Naive thymus-derived CD8-positive, alpha-beta T cell (primary cell): ENCODE measurements at places on chromosomes 11 and 22. TPM values are rescaled to one million over a fixed set of nuclear protein-coding genes. Genes with fewer than 3 reads are reported as not detected.

Gene RAC2
- polyA plus RNA-seq, result 1,110 TPM

- peaks cover 36% of the 10 kb centered on the region for H3K27me3 ChIP-seq
- no peak overlapping the region for H3K4me3 ChIP-seq
- no peak for DNase-seq
- no peak overlapping the region for H3K27ac ChIP-seq
- H3K4me1 ChIP-seq, result no peaks in the 10 kb centered on the region
- H3K36me3 ChIP-seq, result no peaks in the 10 kb centered on the region
These were observed 9.5 kb upstream of the PKNOX2 start for GRCh38 chr11:125155100-125155444.

DNA sequence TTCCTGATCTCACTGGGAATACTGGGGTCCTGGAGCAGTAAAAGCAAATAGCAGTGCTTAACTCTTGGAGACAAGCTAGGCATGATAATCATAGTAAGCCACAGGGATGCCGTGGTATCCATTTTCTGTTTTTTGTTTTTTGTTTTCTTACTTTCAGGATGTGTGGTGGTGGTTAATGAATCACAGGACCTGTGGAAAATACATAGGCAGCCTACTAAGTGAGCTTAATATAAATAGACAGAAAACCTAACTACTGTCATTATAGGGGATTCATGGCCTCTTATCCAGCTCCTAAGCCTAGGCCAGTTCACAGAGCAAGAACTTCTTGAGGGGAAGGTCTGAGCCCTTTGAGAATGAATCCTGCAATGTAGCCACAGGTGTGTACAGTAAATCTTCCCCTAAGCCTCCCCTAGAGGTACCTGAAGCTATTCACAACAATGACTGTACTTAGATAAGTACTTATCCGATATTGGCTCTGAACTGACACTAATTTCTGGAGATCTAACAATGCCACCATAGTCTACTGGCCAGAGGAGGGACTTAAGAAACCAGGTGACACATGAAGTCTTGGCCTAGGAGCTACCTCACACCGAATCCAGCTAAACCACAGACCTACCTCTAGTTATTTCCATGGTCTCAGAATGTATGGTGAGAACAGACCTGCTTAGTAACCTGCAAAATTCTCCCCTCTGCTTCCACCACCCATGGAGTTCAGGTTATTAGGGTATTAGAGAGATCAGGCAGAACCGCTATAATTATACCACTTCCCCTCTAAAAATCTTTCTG, 83.6 kb downstream of the ENTHD1 start:
- no peak overlapping the region for H3K4me3 ChIP-seq
- peaks cover 5% of the 10 kb centered on the region for H3K27me3 ChIP-seq
- H3K27ac ChIP-seq, result no peak overlapping the region
- no peaks in the 10 kb centered on the region for H3K36me3 ChIP-seq
- no peak for DNase-seq

Gene RANGAP1
- polyA plus RNA-seq, result 30.1 TPM

DNA sequence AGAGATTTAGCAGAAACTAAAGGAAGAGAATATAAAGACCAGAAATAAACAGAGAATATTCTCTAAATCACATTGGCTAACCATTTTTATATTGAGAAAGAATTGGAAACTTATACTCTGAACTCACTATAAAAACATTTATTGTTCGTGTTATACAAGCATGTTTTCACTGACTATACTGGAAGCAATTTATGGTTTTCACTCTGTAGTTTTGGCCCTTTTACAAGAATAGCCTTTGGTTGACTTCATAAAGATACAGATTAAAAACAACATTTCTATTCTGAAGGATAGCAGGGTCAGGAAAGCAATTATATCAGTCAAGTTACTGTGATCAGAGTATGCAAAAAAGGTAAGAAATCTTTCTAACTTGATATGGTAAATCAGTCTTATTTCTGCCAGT, 965.7 kb upstream of the FAT3 start:
- no peak overlapping the region for H3K4me3 ChIP-seq
- no peaks in the 10 kb centered on the region for H3K27me3 ChIP-seq
- H3K36me3 ChIP-seq, result no peaks in the 10 kb centered on the region
- DNase-seq, result no peak
- no peak overlapping the region for H3K27ac ChIP-seq

Gene HBG2
- polyA plus RNA-seq, result not detected

GRCh38 chr11:128470081-128470480, 117.3 kb downstream of the ETS1 start:
- DNase-seq, result peak; percentile 52
- peaks cover 71% of the 10 kb centered on the region for H3K36me3 ChIP-seq
- H3K4me1 ChIP-seq, result peaks cover 94% of the 10 kb centered on the region
- no peaks in the 10 kb centered on the region for H3K27me3 ChIP-seq
- peak overlapping the region; percentile 85 for H3K4me3 ChIP-seq
- peak overlapping the region; percentile 99 for H3K27ac ChIP-seq

DNA sequence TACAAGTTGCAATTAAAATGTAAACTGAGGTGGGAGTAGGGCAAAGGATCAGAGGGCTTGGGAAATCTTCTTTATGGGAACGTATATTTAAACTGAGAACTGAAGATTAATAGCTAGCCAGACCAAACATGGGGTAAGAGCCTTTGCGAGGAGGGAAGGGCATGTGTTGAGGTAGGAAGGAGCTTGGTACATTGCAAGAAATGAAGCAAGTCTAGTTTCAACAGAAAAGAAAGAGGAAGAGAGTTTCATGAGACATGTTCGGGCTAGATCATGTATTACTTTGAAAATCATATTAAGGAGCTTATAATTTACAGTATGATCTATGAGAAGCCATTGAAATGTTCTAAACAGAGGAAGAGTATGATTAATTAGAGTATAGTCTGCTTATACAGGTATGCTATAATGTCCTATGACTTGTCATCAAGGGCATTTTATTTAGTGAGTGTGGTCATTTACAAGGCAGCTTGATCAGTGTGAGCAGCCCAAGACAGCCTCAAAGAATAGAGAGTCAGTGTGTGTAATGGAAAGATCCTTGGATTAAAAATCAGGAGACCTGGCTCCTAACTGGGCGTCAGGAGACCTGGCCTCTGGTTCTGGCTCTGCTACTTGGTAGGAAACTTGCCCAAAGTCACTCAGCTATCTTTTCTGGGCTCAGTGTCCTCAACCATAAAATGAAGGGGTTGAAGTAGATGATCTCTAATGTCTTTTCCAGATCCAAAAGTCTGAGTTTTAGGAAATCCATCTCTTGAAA, 10.9 kb downstream of the GAS2 start:
- H3K27ac ChIP-seq, result no peak overlapping the region
- H3K4me3 ChIP-seq, result no peak overlapping the region
- H3K36me3 ChIP-seq, result no peaks in the 10 kb centered on the region
- no peaks in the 10 kb centered on the region for H3K4me1 ChIP-seq

Gene MFRP
- not detected for polyA plus RNA-seq

- H3K36me3 ChIP-seq, result peaks cover 13% of the 10 kb centered on the region
- H3K27ac ChIP-seq, result peak overlapping the region; percentile 65
- DNase-seq, result no peak
These were observed 25.0 kb downstream of the ARRB1 start for GRCh38 chr11:75326439-75326810.

Gene PNPLA5
- not detected for polyA plus RNA-seq

- no peaks in the 10 kb centered on the region for H3K36me3 ChIP-seq
- H3K4me1 ChIP-seq, result peaks cover 56% of the 10 kb centered on the region
- H3K27me3 ChIP-seq, result peaks cover 3% of the 10 kb centered on the region
These were observed 1.8 kb downstream of the SYTL2 start for GRCh38 chr11:85809191-85809590.

Gene EXPH5
- 0.82 TPM for polyA plus RNA-seq

GRCh38 chr11:126026579-126026978, 36.1 kb downstream of the CDON start:
- DNase-seq, result no peak
- no peak overlapping the region for H3K4me3 ChIP-seq
- H3K36me3 ChIP-seq, result no peaks in the 10 kb centered on the region
- no peaks in the 10 kb centered on the region for H3K4me1 ChIP-seq

- no peaks in the 10 kb centered on the region for H3K27me3 ChIP-seq
- H3K36me3 ChIP-seq, result peaks cover 50% of the 10 kb centered on the region
- no peak for DNase-seq
- peak overlapping the region; percentile 72 for H3K4me3 ChIP-seq
- peak overlapping the region; percentile 83 for H3K27ac ChIP-seq
These were observed 11.1 kb downstream of the PPP6R3 start for GRCh38 chr11:68471360-68472340.

Gene EFCAB6
- polyA plus RNA-seq, result not detected

DNA sequence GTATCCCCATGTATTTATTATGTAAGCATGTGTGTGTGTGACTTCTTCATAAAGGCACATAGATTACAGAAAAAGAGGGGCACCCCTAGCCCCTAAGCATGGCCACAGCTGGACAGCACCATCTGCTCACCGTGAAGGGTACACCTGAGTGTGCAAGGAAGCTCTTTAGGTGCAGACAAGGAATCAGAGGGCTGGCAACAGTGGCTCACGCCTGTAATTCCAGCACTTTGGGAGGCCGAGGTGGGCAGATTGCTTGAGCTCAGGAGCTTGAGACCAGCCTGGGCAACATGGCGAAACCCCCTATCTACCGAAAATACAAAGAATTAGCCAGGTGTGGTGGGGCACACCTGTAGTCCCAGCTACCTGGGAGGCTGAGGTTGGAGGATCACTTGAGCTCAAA, 56.3 kb downstream of the DGCR2 start:
- peaks cover 14% of the 10 kb centered on the region for H3K36me3 ChIP-seq
- no peak overlapping the region for H3K27ac ChIP-seq
- H3K4me1 ChIP-seq, result peaks cover 14% of the 10 kb centered on the region
- no peaks in the 10 kb centered on the region for H3K27me3 ChIP-seq

Gene OR52K1
- polyA plus RNA-seq, result not detected

Gene CDC42BPG
- polyA plus RNA-seq, result 0.13 TPM

Gene ANO5
- 0.02 TPM for polyA plus RNA-seq

Gene BAIAP2L2
- not detected for polyA plus RNA-seq

GRCh38 chr11:17407575-17407974, 19.1 kb upstream of the KCNJ11 start:
- H3K27ac ChIP-seq, result no peak overlapping the region
- no peak for DNase-seq
- no peaks in the 10 kb centered on the region for H3K36me3 ChIP-seq
- no peak overlapping the region for H3K4me3 ChIP-seq

DNA sequence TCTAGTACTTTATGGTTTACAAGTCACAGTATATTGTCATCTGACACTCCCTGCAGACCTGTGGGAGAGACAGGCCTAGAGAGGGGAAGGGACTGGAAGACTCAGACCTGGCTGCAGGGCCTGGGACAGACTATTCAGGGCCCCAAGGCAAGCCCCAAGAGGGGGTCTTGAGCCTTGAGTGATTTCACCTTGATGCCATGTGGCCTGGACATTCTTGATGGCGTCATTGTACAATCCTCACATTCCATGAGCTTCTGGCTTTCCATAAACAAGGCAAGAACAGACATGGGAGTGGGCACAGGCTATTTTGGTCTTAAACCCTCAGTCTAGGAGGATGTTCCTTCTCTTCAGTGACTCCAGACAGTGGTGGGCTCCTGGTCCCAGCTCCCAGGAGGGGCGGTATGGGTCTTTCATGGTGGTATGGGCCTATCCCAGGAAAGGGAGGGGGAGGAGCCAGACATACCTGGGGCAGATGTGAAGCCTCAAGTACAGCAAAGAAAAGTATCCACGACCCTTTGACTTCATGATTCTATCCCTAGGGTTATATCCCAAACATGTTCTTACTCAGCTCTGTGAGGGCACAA, 1.8 kb upstream of the TBC1D10A start:
- H3K27me3 ChIP-seq, result no peaks in the 10 kb centered on the region
- H3K27ac ChIP-seq, result peak overlapping the region; percentile 74
- no peak overlapping the region for H3K4me3 ChIP-seq
- no peak for DNase-seq

DNA sequence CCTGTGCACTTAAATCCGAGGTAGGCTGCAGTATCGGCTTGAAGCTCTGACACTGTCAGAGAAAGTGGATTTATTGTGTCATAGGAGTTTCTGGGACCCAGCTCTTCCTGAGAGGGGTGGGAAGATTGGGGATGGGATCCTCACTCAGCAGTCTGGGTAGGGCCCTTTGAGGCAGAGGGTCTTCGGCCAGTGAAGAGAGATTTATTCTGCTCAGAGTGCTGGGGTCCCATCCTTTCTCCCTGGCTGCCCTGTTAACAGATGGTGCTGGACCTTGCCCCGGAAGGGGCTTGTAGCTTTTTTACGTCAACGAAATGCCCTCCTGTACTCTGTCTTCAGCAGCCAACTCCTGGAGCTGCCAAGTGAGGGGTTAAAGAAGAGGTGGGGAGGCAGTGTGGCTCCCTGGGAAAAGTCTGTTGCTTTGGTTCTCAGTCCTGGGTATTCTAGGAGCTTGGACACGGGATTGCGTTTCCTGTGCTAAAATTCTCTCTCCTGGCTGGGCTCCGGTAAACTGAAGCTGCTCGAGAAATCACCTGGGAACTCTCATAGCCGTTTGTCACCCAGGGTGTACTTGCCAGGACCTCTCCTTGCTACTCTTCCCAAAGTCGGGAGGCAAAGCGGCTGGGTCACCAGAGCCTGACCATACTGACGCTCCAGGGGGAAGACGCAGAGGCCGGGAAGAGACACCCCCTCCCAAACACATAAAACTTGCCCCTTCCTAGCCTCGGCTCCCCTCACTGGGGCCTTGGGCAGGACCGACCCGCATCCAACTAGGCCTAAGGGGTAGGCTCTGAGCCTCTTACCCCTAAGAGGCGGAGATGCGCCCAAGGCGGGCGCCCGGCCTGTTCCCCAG, 806 bp upstream of the SMDT1 start:
- H3K36me3 ChIP-seq, result peaks cover 3% of the 10 kb centered on the region
- no peaks in the 10 kb centered on the region for H3K27me3 ChIP-seq
- H3K4me3 ChIP-seq, result peak overlapping the region; percentile 98
- H3K27ac ChIP-seq, result peak overlapping the region; percentile 99

DNA sequence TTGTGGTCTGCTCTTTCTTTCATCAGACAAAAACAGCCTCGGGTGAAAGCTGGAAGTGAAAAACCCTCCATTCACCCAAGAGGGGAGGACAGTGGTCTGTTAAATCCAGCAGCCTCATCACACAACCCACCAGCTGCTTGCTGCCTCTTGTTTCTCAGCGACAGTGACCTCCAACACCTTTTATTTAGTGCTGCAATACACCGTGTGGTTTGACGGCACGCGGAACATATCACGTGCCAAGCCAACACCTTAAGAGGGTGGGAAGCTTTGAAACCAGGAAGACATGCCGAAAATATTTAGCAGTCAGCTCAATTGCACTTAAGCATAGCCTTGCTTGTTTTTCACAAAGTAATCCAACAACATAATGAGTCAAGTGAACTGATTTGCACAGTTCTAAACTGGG, 39.8 kb upstream of the POGLUT3 start:
- no peaks in the 10 kb centered on the region for H3K27me3 ChIP-seq
- H3K27ac ChIP-seq, result no peak overlapping the region
- H3K4me1 ChIP-seq, result peaks cover 2% of the 10 kb centered on the region

Gene OR5T2
- polyA plus RNA-seq, result not detected

Gene SLC6A5
- not detected for polyA plus RNA-seq

GRCh38 chr11:11502263-11502861, 119.4 kb downstream of the GALNT18 start:
- no peak for DNase-seq
- peaks cover 13% of the 10 kb centered on the region for H3K27me3 ChIP-seq
- no peaks in the 10 kb centered on the region for H3K4me1 ChIP-seq
- no peak overlapping the region for H3K4me3 ChIP-seq
- H3K36me3 ChIP-seq, result no peaks in the 10 kb centered on the region
